ENCODE measurements at places on chromosomes 7 and 10.

DNA sequence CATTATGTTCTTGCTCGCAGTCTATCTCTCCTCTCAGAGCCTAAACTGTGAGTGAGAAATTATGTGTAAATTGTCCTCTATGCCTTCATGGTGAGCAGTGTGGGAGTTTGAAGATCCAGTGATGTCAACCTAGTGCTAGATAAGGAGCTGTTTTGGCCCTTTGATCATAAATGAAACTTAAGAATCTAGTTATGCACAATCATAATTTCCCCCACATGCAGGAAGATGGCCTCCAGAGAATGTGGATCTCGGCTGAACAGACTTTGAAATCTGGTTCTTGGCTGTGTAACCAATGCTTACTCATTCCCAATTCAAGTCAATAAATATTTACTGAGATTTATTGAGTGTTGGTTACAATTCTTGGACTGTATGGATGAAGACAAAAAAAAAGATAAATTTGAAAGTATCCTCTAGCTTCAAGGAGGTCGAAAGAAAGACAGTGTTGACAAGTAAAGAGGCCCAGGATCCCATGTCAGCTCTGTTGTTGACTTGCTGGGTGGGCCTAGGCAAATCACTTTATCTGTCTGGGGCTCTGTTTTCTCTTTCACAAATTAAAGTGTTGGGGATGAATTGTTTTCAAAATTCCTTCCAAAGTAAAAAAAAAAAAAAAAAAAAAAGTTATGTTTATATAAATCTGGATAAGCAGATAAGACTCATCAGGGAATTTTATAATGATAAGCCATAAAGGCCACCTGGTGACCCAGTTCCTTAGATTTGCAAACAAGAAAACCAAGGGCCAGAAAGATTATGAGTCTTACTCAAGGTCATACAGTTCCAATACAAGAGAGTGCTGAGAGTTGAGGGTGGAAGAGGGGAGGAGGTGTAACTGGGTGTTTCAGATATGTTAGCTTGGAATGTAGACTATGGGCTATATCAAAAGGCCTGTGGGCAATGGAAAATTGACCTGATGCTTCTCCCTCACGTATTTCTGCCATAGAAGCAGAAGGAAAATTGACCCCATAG is 969.9 kb downstream of the KCNMA1 start:
- DNase-seq: no peak

DNA sequence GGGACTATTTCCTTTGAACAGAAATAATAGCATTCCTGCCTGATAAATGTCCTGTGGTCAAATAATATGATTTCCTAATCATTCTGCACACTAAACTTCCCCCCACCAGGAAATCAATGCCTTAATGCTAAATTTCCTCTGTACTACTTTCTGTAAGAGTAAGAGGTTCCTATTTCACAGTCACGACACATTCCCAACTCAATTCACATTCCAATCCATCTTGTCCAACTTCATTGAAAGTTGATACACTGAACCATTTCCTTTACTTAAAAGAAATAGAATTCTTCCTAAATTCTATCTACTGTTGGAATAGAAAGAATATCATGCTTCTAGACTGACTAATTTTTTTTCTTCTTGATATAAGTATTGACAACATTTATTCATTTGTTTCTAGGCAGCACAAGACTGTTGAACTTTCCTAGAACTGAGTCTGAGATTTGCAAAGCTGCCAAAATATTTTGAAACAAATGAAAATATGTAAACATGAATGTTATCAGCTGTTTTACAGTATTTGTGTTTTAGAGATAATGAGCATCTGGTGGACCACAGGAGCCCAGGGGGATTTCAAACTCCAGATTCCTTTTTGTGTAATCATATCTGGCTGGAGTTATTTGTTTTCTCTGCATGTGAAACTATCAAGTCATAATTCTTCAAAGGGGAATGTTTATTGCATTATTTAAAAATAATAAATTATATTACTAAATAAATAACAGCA is 121.5 kb downstream of the TPST1 start:
- no peak for DNase-seq

GRCh38 chr7:81333004-81333403 is 414.2 kb upstream of the SEMA3C start:
- no peak for DNase-seq

- DNase-seq: no peak
Measured at GRCh38 chr7:104240401-104240800, 32.6 kb upstream of the ORC5 start.

- no peak for DNase-seq
Measured at GRCh38 chr7:78530351-78530750, 731.8 kb downstream of the PHTF2 start.

DNA sequence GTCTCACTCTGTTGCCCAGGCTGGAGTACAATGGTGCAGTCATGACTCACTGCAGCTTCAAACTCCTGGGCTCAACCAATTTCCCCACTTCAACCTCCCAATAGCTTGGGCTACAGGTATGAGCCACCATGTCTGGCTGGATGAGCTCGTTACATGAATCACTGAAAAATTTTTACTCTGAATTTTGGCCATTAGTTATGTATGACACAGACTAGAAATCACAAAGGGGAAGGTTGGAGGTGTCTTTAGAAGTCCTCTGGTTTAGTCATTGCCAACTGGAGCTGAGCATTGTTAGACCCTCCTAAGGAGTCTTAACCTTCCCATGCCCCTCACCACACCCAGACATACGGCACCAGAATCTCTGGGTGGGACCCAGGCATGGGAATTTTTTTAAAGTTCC is 34.7 kb downstream of the SVIL start:
- no peak for DNase-seq

- no peak for DNase-seq
Measured at GRCh38 chr10:93124580-93125318, 51.1 kb downstream of the CYP26A1 start.

DNA sequence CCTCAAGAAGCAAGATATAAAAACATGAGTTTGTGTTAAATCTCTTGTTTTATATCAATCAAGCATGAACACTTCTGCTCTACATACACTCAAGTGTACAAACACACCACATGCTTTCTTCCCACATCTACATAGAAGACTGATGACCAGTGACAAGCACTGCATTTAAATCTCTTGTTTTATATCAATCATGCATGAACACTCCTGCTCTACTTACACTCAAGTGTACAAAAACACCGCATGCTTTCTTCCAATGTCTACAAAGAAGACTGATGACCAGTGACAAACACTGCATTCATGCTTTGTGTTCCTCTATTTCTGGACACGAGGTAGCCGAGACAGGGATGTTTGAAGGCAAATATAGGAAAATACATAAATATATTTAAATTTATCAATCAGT is 642.0 kb upstream of the PFKP start:
- no peak for DNase-seq

GRCh38 chr7:102913826-102914225 is 1.0 kb downstream of the LRRC17 start:
- DNase-seq: no peak

DNA sequence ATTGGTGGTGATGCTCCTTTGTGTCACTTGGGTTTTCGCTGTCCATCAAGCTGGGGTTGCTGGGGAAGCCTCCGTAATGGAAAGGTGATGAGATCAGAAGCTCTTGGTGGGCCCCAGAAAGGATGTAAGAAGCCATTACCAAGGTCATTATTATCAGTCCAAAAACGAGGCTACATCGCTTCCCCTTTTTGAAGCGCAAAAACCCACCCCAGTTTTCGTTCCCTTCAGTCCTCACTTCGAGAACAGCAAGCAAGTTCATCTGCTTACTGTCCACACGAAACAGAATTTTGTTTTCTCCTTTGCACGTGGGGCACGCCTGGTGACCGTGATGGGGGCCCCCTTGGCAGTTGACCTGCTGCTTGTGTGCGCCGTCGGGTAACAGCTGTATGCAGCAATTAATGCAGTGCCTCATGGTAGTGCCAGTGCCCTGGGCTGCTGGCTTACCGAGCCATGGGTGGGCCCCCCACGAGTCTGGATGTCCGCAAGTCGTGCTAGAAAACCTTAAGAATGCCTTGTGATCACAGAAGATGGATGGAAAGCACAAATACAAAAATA is 47.5 kb downstream of the CHST15 start:
- no peak for DNase-seq

GRCh38 chr7:139271718-139272628 is 40.9 kb downstream of the UBN2 start:
- no peak for DNase-seq

- no peak for DNase-seq
Measured at GRCh38 chr7:69398986-69399385, 199.3 kb upstream of the AUTS2 start.

- no peak for DNase-seq
Measured at GRCh38 chr10:58998924-58999713, 177.3 kb upstream of the PHYHIPL start.

- DNase-seq: no peak
Measured at GRCh38 chr7:25025218-25025671, 45.3 kb upstream of the OSBPL3 start.

DNA sequence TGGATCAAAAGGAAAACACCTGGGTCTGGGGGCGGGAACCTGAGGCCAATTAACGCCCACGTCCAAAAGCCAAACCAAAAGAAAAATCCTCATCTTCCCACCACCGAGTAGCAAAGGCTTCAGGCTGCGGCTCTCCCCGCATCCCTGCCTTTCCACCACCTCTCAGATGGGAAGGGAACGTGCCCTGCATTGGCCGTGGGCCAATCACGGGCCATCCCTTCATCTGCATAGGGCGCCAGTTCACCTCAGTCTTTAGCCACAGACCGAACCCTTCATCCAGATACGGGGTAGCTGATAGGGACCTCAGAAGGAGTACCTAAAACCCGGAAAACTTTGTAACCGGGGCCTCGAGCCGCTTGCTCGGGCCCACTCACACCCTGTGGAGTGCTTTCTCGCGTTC is 626 bp downstream of the PRPF18 start:
- peak; percentile 11 for DNase-seq

GRCh38 chr10:15742836-15743235 is 23.1 kb upstream of the ITGA8 start:
- DNase-seq: no peak

GRCh38 chr7:65216469-65216868 is 157.2 kb upstream of the ZNF92 start:
- DNase-seq: peak; percentile 64

GRCh38 chr7:44381494-44382220 is 56.3 kb upstream of the CAMK2B start:
- DNase-seq: no peak

DNA sequence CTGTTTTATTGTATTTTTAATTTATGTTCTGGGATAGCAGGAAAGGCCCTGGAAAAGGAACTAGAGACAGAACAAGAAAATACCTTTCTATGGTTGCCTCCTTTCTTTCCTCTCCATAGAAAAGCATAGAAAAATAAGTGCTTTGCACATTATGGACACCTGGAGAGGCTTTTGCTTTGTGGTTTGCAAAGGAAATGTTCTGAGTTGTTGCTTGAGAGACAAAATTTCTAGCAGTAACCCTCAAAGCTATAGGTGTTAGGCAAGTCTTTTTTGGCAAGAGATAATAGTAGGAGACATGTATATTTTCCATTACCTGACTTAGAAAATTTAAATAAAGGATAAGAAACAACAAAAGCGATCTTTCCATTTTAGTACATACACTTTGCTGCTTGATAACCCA is 378.6 kb upstream of the PRKCQ start:
- DNase-seq: no peak

DNA sequence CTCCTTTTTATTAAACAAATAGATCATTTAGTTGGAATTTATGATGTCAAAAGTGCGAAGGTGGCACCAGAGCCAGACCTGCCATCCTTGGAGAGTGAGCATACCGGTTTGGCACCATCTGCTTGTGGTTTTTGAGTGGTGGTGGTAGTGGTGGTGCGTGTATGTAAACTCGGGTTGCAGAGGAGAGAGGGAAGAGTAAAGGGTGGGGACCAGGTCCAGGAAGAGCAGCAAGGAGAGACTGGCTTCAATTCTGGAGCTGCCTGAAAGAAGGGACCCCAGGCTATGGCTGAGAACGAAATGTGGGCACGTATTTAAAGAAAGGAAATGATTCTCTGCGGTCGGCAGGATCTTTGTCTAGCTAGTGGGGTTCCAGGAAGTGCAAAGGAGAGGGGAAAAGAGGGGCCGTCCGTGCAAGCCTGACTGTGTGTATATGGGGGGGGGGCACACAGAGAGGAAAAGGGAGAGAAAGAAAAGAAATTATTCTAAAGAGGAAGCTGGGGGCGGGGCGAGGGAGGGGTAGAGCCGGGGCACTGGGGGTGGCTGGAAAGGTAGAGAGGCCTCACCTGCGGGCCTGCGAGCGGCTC is 448 bp upstream of the GOLGA7B start:
- no peak for DNase-seq

- DNase-seq: no peak
Measured at GRCh38 chr10:5958077-5958476, 19.3 kb downstream of the IL15RA start.

GRCh38 chr10:24446739-24447138 is 237.8 kb downstream of the KIAA1217 start:
- DNase-seq: no peak

DNA sequence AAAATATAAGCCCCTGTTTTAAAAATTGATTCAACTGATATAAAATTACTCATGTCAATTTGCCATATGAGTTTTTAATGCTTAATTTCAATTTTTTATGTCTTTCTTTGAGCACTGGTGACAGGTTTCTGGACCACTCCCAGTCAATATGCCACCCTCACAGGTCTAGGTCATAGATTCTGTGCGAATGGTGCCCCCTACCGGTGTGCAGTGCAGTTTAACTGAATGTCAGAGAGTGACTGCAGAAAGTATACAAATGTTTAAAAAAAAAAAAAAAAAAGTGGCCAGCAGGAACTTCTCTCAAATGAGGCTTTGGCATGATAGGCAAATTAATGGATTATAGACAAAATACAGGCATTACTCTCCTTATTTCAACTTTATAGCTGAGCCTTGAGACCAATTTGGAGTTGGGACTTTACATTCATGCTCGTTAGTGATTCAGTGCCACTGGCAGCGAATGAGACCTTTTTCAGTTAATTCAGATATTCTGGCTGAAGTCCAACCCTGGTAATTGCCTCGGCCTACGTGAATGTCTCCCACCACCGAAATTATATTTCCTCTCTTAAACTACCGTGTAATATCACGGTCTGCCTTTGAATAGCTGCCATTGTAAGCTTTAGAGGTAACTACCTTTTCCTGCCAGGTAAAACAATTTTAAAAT is 427.6 kb downstream of the PHTF2 start:
- peak; percentile 57 for DNase-seq

- no peak for DNase-seq
Measured at GRCh38 chr7:156592155-156592884, 48.3 kb upstream of the RNF32 start.

Data from endothelial cell (in vitro differentiated cells).